ENCODE measurements at places on chromosomes 2 and 18. TPM values are rescaled to one million over a fixed set of nuclear protein-coding genes. Genes with fewer than 3 reads are reported as not detected.

GALNT5 gene
- not detected for total RNA-seq

CCDC68 gene
- not detected for total RNA-seq

DOK6 gene
- not detected for total RNA-seq

GPR45 gene
- total RNA-seq, result not detected

SCN3A gene
- total RNA-seq, result not detected

RTP5 gene
- total RNA-seq, result 0.56 TPM

RNF181 gene
- total RNA-seq, result 114 TPM

FOXD4L1 gene
- total RNA-seq, result 0.12 TPM

GYPC gene
- 148 TPM for total RNA-seq

ZBTB7C gene
- total RNA-seq, result not detected

GALNT14 gene
- total RNA-seq, result 0.81 TPM

LBH gene
- 133 TPM for total RNA-seq

SERPINB7 gene
- total RNA-seq, result not detected

CYP26B1 gene
- not detected for total RNA-seq

ERLEC1 gene
- total RNA-seq, result 31.4 TPM

TMEM150A gene
- total RNA-seq, result 3.5 TPM

CAPG gene
- total RNA-seq, result 83.6 TPM

RFX8 gene
- 2.3 TPM for total RNA-seq

ABCG8 gene
- not detected for total RNA-seq

RUFY4 gene
- 1.9 TPM for total RNA-seq

LAMA3 gene
- total RNA-seq, result not detected

BAZ2B gene
- total RNA-seq, result 19.7 TPM

POTEC gene
- total RNA-seq, result not detected

PIGN gene
- total RNA-seq, result 28.2 TPM

STARD6 gene
- not detected for total RNA-seq

DPP4 gene
- 52.9 TPM for total RNA-seq

KCNG3 gene
- total RNA-seq, result 0.22 TPM

UGT1A10 gene
- not detected for total RNA-seq

KLHL41 gene
- total RNA-seq, result 0.09 TPM

UNC80 gene
- not detected for total RNA-seq

HOXD4 gene
- total RNA-seq, result not detected

RNF144A gene
- 52.1 TPM for total RNA-seq

PLCL1 gene
- total RNA-seq, result 3.6 TPM

KCNF1 gene
- not detected for total RNA-seq

MAP3K2 gene
- total RNA-seq, result 49.1 TPM

ALPG gene
- total RNA-seq, result not detected

NMS gene
- total RNA-seq, result not detected

KIAA2012 gene
- total RNA-seq, result not detected

NAT8 gene
- not detected for total RNA-seq

TEX44 gene
- total RNA-seq, result not detected

NPAS2 gene
- total RNA-seq, result 8.4 TPM

PHLPP1 gene
- 7.9 TPM for total RNA-seq

CTLA4 gene
- 254 TPM for total RNA-seq

SERPINB10 gene
- total RNA-seq, result 1.5 TPM

FAM237A gene
- not detected for total RNA-seq

SLC38A11 gene
- total RNA-seq, result not detected

NRP2 gene
- 2.5 TPM for total RNA-seq

NCKAP5 gene
- total RNA-seq, result not detected

TRMT61B gene
- total RNA-seq, result 20.5 TPM

TSHZ1 gene
- total RNA-seq, result 18.1 TPM
